ENCODE measurements at places on chromosomes 11 and 22. TPM values are rescaled to one million over a fixed set of nuclear protein-coding genes. Genes with fewer than 3 reads are reported as not detected.

The TMEM138 gene
- total RNA-seq, result 58.8 TPM

The RNF215 gene
- 18.9 TPM for total RNA-seq

GRCh38 chr11:103970701-103971249 is 65.7 kb upstream of the DDI1 start:
- H3K4me3 ChIP-seq, result no peak overlapping the region
- H3K36me3 ChIP-seq, result no peaks in the 10 kb centered on the region
- H3K27ac ChIP-seq, result no peak overlapping the region
- no peaks in the 10 kb centered on the region for H3K27me3 ChIP-seq
- H3K4me1 ChIP-seq, result no peaks in the 10 kb centered on the region

DNA sequence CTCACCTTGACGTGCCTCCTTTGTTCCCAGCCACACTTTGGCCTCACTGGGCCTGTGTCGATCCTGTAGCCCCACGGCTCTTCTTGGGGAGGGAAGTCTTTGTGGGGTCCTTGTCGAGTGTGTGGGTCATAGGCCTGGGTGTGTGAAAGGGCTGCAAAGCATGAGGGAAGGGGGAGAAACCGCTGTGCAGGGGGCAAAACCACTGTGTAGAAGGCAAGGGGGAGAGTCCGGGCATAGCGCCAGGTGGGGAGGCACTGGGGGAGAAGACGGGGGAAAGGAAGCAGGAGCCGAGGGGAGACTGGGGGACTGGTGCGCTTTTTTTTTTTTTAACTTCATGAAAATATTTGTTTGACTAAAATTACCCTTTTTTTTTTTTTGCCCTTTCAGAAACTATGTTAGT is 65.1 kb upstream of the RASD2 start:
- peaks cover 9% of the 10 kb centered on the region for H3K36me3 ChIP-seq
- DNase-seq, result peak; percentile 47
- peaks cover 55% of the 10 kb centered on the region for H3K4me1 ChIP-seq
- H3K27me3 ChIP-seq, result no peaks in the 10 kb centered on the region

DNA sequence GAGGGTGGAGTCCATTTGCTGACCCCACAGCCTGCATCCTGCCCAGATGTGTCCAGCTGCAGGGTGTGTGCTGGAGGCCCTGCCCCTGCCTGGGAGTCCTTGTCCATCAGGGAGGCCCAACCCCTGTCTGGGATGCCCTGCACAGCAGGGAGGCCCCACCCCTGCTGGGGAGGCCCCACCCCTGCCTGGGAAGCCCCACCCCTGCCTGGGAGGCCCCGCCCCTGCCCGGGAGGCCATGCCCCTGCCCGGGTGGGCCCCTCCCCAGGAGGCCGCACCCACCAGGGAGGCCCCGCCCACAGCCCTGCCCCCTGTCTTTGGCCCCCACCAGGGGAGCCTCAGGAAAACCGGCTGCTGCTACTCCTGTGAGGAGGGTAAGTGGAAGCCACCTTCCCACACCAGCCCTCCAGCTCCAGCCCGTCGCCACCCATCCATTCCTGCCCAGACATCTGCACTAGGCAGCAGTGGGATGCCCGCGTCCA is 37.2 kb downstream of the MUC5B start:
- DNase-seq, result no peak
- H3K27ac ChIP-seq, result no peak overlapping the region
- H3K36me3 ChIP-seq, result no peaks in the 10 kb centered on the region
- H3K27me3 ChIP-seq, result no peaks in the 10 kb centered on the region
- no peaks in the 10 kb centered on the region for H3K4me1 ChIP-seq

All from A673 (cell line).